SW 1271 (cell line): ENCODE measurements at places on chromosomes 12 and 14.

DNA sequence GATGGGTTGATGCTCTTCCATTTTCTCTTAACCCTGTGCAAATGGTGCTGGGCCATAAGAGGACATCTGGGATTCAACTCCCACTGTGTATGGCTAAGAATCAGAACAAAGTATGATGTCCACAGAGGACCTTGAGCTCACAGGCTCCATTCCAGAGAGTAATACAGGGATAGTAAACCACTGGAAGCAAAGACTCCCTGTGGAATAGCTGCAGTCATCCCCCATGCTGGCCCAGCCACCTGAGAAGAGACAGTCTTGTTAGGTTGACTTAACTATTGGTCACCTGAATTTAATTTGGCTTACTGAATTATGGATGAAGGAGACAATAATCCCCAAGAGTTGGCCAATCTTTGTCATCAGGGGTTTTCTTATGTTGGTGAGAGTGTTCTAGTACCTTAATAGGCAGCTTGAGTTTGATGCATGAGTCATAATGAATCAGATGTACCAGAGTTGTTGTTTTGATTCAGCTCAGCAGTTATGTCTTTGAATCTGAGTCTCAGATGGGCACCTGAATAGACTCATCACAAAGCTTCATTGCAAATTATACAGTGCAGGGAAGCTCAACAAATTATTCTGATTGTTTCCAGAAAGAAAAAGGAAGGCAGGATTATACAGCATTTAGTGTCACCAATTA, 122.7 kb downstream of the SSPN start:
- no peak for DNase-seq

GRCh38 chr12:13220838-13221237, 24.3 kb downstream of the EMP1 start:
- no peak for DNase-seq

DNA sequence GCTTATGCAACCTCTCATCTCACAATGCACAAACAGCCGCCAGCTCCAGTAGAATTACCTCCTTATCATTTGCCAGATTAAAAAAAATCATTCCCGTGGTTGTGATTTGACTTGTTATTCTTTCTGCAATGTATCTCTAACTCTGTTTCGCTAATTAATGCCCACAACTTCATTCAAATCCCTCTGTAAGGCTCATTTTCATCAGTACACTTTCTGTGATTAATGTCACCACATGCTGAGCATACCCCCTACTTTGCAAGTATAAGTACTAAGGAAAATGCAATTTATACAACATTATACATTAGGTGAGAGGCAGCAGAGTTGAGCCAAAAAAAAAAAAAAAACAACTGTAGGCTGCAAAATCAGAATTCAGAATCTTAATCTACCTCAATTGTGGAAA, 166.0 kb downstream of the FSCB start:
- DNase-seq, result no peak

- no peak for DNase-seq
Measured at GRCh38 chr12:29415111-29415510, 34.1 kb upstream of the ERGIC2 start.

DNA sequence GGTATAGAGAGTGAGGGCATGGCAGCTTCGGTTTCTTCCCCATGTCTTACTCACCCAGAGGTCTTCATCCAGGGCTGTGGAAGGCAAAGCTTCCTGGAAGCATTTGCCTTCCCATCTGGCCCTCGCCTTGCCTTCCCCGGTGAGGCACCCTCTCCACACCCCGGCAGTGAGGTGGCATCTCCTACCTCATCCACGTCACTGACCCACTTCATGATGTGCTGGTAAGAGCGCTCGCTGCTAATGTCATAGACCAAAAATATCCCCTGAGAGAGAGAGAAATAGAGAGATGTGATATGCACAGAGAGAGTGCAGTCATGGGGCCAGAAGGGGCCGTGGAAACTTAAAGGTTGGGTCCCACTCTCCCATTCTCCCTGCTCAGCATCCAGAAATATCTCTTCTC, 8.3 kb upstream of the GPX2 start:
- DNase-seq, result no peak

DNA sequence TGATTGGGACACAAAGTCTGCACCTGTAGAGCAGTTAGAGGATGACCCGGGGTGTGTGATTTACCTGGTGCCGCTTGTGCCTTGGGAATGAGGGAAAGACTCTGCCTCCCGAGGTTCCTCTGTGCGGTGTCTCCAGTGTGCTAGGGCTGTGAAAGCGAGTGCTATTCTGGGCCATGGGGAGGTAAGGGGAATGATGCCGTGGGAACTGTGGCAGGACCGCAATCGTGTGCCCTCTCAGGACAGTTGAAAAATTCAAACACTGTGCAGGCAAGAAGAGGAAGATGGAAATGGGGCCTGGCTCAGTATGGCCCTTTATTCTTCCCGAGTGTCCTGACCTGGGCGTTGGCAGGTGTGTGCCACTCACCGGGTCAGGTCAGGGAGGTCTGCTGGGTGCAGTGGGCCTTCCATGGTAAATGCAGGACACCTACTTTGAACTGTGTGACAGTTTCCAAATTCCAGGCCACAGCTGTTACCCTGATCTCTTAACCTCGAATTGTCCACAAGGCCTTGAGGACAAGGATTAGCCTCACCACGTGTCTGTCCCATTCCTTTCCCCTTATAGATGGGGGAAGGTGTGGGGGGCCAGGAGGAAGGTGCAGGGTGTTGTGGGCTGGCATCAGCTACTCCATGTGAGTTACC, 1.4 kb downstream of the SIVA1 start:
- DNase-seq, result no peak

DNA sequence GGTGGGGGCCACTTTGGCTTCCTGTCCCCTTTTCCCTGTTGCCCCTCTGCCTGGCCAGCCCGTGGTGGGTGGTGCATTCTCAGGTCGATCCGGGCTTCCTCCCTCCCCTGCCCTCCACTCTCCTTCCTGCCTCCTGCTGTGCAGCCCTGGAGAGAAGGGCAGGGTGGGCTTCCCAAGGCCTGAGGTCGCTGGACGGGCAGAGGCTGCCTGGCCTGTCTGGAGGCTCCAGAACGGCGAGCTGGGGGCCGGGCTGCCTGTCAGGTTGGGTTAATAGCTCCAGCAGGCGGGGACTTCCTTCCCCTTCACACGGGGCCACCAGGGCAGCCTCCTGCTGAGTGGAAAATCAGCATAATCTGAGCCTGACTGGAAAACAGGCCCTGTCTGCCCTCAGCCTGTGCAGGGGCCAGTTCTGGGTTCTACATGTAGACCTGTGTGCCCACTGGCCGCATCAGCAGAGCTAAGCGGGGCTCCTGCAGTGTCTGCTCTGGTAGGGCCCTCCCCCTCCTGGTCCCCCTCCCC, 11.3 kb downstream of the KIF26A start:
- no peak for DNase-seq

- DNase-seq, result peak; percentile 7
Measured at GRCh38 chr12:94954029-94954685, 49.3 kb downstream of the NDUFA12 start.

- no peak for DNase-seq
Measured at GRCh38 chr12:121263206-121263935, 33.1 kb downstream of the CAMKK2 start.

- DNase-seq, result no peak
Measured at GRCh38 chr14:52067873-52068614, 815 bp downstream of the NID2 start.
